CD8-positive, alpha-beta memory T cell (primary cell): ENCODE measurements at places on chromosomes 5 and 9.

DNA sequence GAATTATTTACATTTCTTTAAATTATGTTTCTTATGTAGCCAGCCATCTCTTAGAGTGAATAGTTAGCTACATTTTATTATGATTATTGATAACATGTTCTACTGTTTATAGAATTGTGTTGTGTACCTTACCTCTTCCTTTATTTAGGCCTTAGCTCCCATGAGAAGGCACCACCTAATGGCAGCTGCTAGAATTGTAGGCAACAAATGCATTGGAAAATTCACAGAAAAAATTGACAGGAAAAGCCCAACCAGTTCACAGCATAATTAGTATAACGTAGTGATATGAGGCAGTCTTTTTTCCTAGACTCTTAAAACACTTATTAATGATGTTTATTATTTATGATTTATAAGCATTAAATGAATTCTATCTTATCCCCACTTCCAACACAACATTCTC is 175.8 kb downstream of the WDR70 start:
- DNase-seq: no peak

DNA sequence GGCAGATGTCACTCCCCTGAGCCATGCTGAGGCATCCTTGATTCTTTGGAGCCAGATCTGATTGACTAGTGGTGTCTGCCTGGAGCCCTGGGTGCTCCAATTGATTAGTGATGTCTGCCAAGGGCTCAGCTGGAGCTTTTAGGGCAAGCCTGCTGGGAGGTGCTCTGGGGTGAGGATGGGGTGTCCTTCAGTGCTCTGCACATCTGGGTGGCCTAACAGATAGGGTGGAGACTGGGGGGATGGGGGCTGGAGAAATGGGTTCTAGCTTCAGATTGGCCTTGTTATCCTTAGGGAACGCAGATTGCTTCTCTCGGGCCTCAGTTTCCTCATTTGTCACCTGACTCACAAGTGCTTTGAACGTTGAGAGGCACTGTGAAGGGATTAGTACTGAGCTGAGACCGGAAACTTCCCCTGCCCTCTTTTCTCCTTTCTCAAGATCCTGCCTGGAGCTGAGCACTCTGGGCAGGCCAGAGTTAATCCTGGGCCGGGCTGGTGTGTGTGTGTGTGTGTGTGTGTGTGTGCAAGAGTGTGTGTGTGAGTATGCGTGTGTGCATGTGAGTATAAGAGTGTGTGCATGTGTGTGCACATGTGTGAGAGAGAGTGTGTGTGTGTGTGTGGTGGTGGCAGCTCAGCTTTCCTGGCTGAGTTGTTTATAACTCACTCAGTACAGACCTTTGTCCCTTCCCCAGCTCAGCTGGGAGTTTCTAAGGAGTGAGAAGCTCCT is 5.6 kb upstream of the IER5L start:
- DNase-seq: no peak

GRCh38 chr9:1759771-1760300 is 255.3 kb upstream of the SMARCA2 start:
- DNase-seq: no peak

GRCh38 chr9:108631496-108632285 is 224.1 kb downstream of the ACTL7B start:
- no peak for DNase-seq

DNA sequence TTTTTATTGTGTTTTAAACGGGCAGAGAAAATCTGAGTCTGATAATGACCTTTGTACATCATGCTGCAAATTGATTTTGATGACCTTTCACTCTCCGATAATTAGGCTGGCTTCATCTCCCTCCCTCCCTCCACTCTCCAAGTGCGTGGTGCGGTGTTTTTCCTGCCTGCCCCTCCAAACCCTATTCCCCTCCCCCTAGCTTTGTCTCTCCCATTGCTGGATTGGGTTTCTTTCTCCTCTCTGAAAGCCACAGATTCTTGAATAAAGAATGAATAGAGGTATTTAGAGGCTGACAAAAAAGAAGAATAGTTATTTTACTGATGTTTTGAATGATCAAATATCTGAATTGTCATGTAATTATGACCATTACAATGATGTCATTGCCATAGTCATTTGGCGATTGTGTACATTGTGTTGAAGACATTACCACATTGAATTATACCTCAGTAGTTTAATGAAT is 571.1 kb upstream of the ZNF608 start:
- no peak for DNase-seq

DNA sequence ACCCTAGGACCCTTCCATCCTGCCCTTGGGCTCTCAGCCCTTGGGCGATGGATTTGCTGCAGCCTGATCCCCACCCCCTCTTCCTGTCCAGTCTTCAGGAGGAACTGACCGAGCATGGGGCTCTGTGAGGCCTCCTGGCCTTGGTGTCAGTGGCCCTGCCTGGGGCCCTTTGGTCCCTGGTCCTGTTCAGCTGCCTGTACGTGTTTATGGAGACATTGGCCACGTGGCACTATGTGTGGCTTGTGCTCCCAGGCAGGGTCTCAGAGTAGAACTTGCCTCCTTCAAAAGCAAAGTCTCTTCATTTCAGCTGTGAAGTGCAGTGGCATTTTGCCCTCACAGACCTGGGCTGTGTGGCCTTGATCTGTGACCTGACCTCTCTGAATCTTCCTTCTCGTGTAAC is 11.1 kb downstream of the FCN2 start:
- no peak for DNase-seq

DNA sequence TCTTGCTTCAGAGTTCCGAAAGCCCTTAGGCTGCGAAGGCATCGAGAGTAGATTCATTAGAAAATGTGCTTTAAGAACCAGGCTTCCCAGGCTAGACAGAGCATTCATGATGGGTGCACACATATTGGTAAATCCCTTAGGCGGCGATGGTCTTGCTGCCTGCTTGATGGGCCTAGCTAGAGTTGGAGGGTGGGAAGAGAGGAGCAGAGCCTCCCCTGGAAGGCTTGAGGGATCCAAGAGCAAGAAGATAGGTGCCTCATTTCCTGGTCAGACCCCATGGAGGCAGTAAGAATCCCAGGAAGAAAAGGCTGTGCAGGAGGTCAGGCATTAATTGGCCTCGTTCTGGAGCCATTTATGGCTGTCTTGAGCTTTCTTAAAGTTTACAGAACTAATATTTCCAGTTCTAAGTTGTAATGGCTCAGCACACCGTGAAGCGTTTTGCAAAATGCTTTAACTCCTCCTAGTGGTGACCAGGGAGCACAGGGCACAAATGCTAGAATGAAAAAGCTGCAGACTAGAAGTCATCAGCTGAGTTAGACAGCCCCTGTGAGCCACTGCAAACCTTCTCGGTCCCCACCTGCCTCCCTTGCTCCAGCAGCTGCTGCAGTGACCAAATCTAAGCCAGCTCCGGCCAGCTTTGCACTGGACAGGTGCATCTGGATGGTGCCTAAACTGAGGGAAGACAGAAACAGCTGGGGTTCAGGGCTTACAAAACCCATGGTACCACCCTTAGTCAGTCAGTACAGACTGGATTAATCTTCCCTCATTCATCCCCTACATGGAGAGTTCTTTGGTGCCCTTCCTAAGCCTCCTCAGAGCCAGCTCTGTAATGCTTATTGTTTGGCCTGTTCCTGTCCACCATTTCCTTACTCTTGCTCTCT is 14.7 kb downstream of the SLC45A2 start:
- no peak for DNase-seq

GRCh38 chr9:99967457-99967856 is 61.0 kb downstream of the STX17 start:
- no peak for DNase-seq

GRCh38 chr5:144548936-144549335 is 378.3 kb downstream of the KCTD16 start:
- no peak for DNase-seq
